Hepatic stellate cell (primary cell): ENCODE measurements at places on chromosomes 4 and X.
A peak's percentile ranks its signal among the peaks of the same experiment; 100 is the strongest.

DNA sequence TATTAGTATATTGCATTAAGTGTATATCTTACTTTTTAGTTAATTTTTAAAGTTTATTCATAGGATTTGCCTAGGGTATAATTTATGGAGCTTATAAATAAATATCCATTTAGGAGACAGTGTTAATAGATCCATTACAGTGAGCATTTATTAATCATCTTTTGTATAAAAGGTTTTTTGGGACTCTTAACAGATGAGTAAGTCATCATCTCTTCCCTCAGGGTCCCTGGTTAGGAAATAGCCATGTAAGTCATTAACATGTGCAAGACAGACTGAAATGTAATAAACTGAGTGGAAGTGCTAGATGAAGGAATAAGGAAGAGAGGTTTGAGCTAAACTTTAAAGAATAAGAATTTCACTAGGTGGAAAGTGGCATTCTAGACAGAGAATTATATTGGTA lies 69.2 kb downstream of the PAQR3 start:
- no peak for DNase-seq

DNA sequence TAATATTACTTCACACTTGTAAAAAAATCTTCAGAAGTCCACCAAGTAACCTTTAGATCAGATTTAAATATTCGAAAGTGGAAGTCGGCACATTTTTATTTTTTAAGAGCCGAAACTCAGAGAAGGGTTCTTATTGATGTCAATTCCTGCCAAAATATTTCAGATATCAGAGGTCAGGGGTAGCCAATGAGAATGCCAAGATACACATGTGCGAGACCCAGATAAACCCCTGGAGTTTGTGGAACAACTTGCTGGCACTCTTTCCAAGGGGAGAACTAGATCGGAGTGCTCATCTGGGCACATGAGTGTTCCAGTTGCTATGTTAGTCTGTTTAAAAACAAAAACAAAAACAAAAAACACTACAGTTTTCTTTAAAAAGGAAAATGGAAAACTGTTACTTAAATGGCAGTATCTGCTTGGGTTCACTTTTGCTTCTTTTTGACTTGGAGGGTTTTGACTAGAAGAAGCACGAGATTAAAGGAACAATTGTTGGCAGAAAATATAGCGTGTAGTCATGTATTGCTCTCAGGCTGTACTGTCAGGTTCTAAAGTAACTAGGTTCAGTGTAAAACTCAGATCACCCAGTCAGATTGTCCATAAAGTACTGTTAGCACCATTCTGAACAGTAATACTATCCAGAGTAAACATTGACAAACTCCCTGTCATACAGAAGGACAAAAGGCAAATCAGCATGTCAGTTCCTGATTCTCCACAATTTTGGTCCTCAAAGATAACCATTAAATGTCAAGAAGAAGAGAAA lies 188.0 kb upstream of the PACRGL start:
- DNase-seq = no peak

GRCh38 chrX:110215411-110215810 lies 102.5 kb downstream of the AMMECR1 start:
- DNase-seq = no peak

DNA sequence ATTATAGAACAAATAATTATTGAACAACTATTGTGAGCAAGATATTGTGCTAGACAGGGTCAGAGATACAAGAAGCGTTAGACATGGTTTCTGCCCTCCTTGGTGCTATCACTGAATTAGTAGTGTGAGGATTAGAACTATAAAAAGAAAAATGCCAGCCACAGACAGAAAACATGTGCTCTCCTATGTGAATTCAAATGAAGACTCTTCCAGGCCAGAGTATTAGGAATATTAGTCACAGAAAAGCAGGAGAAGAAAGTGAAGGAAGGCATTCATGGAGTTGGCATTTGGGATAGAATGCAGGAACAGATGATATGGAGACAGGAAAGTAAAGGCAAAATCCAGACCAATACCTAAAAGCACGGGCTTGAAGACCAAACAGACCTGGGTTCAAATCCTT lies 179.6 kb upstream of the TENM3 start:
- DNase-seq = no peak

DNA sequence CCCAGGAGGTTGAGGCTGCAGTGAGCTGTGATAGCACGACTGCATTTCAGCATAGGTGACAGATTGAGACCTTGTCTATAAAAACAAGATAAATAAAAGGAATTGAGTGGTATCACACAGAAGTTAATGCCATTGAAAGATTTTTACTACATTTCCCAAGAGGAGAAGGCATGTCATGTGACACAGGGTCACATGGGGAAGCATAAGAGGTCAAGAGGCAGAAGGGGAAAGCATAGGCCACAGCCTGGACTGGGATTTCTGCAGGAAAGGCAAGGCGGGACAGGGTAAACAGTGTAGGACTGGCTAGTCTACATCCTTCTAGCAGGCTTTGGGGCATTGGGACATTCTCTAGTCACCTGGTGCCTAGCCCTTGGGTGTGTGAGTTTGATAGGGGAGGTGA lies 88.6 kb downstream of the PDGFRA start:
- no peak for DNase-seq

GRCh38 chr4:100644150-100644549 lies 126.3 kb upstream of the EMCN start:
- no peak for DNase-seq

GRCh38 chrX:150602296-150602695 lies 33.9 kb downstream of the MTM1 start:
- no peak for DNase-seq

DNA sequence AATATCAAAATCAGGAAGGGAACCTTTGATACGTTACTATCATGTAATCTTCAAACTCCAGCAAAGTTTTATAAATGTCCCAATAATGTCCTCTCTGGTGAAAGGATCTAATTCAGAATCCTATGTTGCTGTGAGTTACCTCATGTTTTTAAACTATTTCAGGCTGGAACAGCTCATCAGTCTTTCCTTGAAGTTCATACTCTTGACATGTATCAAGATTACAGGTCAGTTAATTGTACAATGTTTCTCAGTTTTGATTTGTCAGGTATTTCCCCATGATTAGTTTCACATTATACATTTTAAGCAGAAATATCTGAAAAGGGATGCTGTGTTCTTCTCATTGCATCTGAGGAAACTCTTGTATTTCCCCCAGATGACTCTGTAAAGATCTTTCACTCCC lies 136.5 kb upstream of the HS3ST1 start:
- DNase-seq = no peak

- no peak for DNase-seq
These were observed 69.5 kb downstream of the ANAPC4 start for GRCh38 chr4:25446611-25447010.

GRCh38 chr4:88477229-88477860 lies 20.4 kb downstream of the HERC5 start:
- no peak for DNase-seq

GRCh38 chr4:86809809-86810208 lies 39.4 kb downstream of the SLC10A6 start:
- no peak for DNase-seq

- no peak for DNase-seq
These were observed 69.5 kb downstream of the PARM1 start for GRCh38 chr4:75002381-75002780.

- DNase-seq = no peak
These were observed 11.6 kb downstream of the VEGFC start for GRCh38 chr4:176780995-176781738.

DNA sequence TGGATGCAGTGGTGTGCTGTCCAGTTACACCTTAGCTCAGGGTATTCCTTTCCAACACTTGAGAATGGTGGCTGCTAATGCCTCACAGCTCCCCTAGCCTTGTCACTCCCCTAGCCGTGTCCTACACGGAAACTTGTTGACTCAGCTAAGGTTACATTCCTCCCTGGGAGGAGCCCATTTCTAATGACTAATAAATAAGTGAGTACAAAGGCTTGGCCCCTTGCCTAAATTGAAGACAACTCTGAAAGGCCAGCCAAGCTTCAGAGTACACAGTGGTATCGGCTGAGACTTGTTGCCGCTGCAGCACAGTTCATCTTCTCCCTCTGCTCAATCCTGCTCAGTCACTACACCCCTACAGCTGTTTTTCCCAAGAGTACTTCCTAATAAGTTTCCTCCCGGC lies 21.2 kb upstream of the SLC25A31 start:
- DNase-seq = no peak

- no peak for DNase-seq
These were observed 54.7 kb upstream of the MYOZ2 start for GRCh38 chr4:119080721-119081541.

DNA sequence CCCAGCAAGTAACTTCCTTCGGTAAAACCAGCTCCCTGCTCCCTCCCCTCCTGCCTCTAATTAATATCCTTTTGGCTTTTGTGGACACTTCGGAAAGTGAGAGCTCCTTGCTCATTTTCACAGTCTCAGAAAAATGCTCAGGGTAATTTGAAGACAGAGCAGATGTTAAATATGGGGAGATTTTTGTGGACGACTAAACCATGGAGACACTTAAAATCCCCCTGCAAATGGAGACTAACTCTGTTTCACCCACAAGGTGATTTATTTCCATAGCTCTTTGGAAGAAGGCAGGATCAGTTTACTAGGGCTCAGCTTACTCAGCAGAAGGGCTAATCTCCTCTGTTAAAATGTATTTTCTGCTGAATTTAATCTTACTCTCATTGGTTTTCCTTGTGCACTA lies 12.2 kb upstream of the AMOT start:
- no peak for DNase-seq

DNA sequence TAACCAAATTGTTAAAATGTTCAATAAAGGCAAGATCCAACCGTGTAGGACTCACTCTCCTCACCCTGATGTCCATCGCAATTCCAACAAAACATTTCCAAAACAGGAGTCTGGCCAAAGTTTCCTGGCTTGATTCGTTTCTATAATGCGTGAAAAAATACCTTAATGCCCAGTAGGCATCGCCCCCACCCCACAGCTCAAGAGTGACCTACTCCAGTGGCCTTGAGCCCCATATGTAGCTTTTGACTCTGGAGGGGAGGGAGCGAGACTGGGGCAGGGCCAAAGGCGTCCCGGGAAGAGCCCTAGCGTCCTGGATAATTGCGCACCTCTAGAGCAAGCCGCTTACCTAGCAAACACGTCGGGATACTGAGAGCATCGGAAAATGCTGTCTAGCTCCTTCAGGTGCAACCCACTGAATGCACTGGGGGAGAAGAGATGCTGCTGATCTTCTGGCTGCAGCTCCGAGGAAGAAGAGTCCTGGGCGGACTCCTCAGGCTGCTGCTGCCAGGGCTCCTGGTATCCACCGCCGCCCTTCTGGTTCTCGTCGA lies 55.6 kb upstream of the NKAP start:
- DNase-seq = no peak

- DNase-seq = no peak
These were observed 173.5 kb downstream of the ASMT start for GRCh38 chrX:1788300-1788911.

GRCh38 chrX:101347859-101348451 lies 587 bp downstream of the TIMM8A start:
- DNase-seq = peak; percentile 19

GRCh38 chr4:11359591-11359990 lies 69.1 kb downstream of the HS3ST1 start:
- DNase-seq = no peak

DNA sequence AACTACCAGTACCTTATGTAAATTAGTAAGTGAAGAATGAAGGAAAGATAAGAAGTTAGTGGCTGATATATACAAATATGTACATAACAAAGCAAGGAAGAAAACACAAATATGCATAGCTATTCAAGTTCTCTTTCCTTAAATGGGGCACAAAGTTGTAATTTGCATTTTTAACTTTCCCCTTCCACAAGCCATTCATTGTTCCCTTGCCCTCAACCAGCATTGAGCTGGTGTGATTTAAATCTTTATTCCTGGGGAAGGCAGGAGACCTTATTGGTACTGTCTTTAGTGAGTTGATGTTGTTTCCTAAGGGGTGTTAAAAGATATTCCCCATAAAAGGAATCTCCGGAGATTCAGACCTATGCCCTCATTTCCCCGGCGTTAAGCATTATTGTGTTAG lies 735.3 kb downstream of the PCDH18 start:
- no peak for DNase-seq

DNA sequence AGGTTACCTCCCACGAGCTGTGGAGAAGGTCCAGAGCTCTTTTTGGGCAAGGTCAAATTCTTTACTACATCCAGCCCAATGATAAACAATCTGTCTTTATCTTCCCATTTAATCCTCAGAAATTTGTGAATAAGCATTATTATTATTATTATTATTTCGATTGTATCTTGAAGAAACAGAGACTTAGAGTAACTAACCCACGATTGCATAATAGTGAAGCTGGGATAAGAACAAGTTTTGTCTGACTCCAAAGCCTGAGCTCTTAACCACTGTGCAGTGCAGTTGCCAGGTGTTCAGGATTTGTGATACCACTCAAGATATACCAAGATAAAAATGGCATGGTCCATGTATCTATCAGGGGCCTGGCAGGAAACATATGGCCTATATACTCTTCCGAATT lies 166.5 kb upstream of the LDB2 start:
- DNase-seq = no peak

- peak; percentile 42 for DNase-seq
These were observed 568 bp downstream of the FHDC1 start for GRCh38 chr4:152936446-152937335.

- no peak for DNase-seq
These were observed 451.5 kb downstream of the PCDH11X start for GRCh38 chrX:92230628-92231027.

DNA sequence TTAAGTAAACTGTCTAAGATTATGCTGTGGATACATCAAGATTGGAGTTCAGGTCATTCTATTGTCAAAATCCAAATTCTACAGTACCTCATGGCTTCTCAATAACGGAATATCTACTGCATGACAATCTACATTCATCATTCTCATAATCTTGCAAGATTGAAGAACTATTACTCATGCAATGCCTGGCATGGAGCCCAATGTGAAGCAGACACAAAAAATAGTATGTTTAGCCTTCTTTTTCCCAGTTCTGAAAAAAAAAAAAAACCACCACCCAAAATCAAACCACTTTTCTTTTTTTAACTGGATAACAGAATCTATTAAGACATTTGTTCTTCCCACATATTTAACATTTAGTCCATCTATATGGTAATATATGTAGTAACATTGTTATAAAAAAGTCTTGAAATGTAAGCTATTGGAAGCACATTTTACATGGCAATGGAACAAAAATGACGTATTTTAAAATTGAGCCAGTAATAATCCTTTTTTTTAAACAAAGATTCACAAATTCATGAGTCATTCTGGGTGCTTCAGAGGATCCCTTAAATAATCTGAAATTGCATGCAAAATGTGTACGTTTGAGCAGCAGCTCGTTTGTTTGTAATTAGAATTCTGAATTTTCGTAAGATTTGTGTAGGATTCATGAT lies 232.2 kb upstream of the FMR1 start:
- DNase-seq = no peak

GRCh38 chr4:7903791-7904516 lies 35.7 kb downstream of the AFAP1 start:
- peak; percentile 46 for DNase-seq
